AG08395 (cell line): ENCODE measurements at places on chromosomes 11 and 22.

GRCh38 chr22:20992056-20992442 is 9.9 kb downstream of the THAP7 start:
- DNase-seq: no peak

- no peak for DNase-seq
Measured at GRCh38 chr11:122309262-122309925, 193.4 kb upstream of the BLID start.

DNA sequence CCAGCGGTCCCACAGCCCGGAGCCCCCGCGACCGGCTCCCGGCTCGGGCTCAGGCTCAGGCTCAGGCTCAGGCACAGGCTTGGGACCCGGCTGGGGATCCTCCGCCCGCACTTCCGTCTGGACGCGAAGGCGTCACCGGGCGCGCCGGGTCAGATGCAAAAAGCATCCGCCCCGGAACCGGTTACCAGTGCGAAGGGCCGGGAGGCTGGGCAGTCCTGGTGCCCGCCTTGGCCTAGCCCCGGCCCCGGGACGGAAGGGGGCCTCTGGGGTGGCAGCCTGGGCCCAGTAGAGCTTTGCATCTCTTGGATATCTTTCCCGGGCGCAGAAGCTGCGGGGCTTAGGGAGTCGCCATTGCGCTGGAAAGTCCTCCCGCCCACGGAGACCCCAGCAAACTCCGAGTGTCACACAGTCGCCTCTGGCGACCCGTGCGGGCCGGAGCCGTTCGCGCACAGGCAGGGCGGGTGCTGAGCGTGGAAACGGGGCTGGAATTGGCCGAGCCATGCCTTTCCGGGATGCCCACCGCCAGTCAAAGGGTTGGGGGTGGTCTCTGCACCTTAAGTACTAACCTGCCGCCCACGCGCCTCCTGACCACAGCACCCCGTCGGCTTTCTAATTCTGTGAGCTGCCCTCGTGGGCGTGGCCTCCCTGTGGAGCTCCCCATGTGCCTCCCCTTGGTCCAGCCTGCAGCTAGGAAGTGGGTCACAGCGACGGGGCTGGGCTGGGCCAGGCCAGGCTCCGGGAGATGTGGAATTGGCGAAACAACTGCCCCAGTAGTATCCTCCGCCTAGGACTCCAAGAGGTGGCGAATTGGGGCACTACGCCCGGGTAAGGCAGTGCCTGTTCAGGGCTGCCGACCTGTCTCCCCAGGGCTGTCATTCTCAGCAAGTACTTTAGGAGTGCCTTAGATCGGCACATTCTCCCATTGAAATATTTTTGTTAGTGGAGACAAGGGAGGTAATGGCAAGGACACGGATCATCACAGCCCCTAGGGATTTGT is at the start of gene TMEM9B:
Gene TMEM9B (minus strand): TSS at position 119 of the 997 bp plus-strand sequence. CDS start 129 bp downstream, outside the sequence.
- DNase-seq: peak; percentile 92

DNA sequence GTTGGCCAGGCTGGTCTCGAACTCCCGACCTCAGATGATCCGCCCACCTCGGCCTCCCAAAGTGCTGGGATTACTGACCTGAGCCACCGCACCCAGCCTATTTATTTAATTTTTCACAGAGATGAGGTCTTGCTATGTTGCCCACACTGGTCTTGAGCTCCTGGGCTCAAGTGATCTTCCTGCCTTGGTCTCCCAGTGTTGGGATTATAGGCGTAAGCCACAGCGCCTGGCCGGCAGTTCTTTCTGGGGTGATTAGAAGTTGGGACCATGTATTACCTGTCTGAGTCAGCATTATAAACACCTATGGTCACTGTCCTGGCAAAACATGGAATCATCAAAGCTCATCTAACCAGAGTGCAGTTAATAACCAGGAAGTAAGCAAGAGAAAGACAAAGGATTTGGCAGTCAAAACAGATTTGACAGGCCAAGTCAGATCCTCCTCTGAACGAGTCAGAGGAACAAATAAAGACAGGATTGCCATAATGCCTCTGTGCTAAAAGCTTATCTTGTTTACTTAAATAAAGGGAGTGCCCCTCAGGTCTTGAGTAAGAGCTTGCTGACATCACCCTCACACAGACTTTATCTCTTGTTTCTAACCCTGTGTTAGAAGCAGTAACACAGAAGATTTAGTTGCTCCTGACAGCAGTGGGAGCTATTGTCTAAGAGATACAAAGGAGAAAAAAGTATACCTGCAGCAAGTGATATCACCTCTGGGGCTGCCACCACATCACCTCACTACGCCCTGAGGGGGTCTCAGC is 3.7 kb downstream of the SERPIND1 start:
- DNase-seq: peak; percentile 24

GRCh38 chr11:118364956-118365615 is 5.7 kb downstream of the UBE4A start:
- DNase-seq: no peak

- peak; percentile 6 for DNase-seq
Measured at GRCh38 chr11:22479208-22479607, 141.0 kb downstream of the SLC17A6 start.

- DNase-seq: no peak
Measured at GRCh38 chr22:27820896-27821866, 19.6 kb upstream of the MN1 start.

DNA sequence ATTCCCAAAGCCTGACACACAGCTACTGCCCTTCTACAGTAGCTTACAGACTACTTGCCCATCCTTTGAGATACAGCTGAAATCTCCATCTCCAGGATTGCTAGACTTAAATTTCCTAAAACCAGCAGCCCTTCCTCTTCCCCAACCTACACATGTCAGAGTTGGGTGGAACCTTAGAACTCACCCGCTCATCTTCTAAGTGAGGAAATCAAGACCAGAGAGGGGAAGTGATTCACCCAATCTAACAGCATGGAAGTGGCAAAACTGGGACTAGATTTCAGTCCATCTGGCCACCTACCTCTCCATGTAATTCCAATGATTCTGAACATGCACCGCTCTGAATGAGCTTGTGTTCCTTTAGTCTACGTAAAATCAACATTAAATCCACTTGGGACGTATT is 1.0 kb upstream of the TMEM86A start:
- no peak for DNase-seq

GRCh38 chr11:47052576-47052975 is 116.0 kb downstream of the CSTPP1 start:
- no peak for DNase-seq

DNA sequence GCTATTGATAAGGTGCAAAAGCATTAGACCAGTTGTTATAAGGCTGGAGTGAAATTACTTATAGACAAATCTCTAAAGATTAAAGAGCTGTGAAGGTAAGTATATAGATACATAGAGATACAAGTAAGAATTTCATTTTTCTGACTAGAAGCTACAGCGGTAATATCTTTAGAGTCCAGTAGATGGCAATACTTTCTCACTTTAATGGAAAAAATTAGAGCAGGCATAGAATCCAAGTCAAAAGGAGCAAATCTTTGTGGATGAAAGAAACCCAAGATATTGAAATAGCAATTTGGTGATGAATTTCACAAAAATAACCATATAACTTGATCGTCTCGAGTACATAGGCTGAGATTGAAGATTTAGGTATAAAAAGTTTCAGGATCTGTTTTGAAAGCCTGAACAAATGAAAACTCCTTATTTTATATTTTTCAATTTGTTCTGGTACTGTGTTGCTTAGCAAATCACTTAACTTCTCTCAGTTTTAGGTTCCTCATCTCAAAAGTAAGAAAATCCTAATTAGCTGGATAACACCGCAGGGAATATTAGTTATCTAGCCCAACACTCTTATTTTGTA is 81.9 kb downstream of the UVRAG start:
- peak; percentile 57 for DNase-seq

DNA sequence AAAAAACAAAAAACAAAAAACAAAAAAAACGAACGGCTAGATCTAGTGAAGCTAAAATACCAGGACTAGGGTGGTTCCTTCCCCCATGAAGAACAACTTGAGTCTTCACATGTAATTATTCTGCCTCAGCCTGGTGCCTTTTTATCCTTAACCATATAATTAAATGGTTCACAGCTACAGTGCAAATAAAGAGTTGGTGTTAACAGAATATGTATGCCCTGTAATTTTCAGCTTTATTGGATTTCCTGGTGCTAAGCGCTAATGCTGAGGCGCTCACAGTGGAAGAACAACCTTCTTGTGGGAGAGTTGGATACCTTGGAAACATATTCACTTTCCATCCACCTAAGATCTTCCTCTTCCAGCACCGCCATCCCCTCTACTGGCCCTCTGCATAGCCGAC is 158.5 kb upstream of the SORL1-AS1 start:
- DNase-seq: no peak
